Caco-2 (cell line): ENCODE measurements at places on chromosomes 4 and X.

DNA sequence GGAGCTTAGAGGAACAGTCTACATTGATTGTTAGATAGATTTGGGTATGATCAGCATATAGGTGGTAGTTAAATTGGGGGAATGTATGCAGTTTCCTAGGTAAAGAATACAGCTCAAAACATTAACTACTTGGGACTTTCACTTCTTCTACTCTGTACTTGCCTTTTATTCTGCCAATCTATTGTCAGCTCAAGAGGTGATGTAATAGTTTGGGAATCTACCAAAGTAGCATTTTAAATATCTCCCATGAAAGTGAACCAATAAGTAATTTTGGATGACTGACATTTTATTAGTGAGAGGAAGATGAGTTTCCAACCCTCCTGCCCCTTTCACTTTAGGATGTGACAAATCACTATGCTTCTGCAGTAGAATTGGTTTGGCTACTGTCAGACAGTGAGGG lies 43.4 kb downstream of the NUDT6 start:
- no peak for DNase-seq

- DNase-seq = no peak
Measured at GRCh38 chr4:53654300-53654758, 63.0 kb upstream of the LNX1 start.

DNA sequence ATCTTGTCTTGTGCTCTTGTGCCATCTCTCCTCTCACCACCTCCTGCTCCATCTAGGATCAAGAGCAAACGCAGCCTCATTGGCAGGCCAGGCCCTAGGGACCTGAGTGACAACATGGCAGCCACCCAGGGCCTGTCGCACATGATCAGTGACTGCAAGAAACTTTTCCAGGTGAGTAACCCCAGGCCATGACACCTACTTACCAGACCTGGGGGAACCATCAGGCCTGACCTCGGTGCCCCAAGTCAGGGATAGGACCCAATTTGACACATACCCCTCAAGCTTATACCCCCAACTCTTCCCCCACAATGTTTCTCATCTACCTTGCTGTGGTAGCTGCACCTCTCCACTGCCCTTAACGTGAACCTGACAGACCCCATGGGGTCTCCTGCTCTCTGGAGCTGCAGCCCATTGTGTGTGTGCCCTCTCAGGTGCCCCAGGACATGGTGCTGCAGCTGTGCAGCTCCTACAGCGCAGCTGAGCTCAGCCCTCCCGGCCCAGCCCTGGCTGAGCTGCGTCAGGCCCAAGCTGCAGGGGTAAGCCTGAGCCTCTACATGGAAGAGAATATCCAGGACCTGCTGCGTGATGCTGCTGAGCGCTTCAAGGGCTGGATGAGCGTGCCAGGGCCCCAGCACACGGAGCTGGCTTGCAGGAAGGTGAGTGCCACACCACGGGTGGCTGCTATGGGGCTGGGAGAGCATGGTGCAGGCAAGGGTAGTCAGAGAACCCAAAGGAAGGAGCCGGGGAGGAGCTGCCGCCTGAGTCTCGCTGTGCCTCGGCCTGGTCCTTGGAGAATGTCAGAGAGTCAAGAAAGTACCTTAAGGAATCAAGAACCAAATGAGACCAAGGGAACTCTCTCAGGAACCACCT lies 74.8 kb downstream of the STARD8 start:
- DNase-seq = no peak

- no peak for DNase-seq
Measured at GRCh38 chr4:57104706-57105560, 5.3 kb downstream of the IGFBP7 start.

DNA sequence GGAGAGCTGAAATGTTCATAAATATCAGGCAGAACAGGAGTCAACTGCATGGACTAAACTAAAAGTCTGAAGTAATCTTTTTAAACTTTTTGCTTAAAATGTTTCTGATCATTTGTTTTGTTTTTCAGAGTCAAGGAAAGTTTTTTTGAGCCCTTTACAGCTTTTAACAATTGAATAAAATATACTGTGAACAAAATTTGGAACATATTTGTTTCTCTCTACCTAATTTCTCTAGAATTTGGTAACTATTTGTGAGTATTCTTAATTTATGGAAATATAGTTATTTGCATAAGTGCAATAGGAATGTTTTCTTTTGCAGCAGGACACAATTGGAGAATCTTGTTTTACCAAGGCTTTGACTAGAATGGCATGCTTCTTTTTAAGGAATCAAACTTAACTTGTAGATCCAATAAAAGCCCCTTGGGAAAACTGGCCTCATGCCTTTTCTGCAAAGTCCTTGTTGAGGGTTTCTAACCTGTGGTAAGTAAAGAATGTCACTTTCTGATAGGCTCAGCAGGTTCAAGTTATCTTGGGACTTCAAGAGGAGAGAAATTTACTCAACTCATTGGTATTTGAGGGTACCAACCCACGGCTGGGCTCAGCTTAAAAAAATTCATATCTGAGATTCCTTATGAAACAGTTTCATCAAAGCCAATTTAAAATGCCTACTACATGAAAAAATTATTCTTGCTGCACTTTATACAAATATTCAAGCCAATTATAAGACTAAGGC lies 91.5 kb downstream of the UPRT start:
- no peak for DNase-seq
